Iris pigment epithelial cell (primary cell): ENCODE measurements at places on chromosomes 13 and 19.
A peak's percentile ranks its signal among the peaks of the same experiment; 100 is the strongest.

GRCh38 chr19:44939668-44940067, 2.4 kb upstream of the APOC4 start:
- peak; percentile 28 for DNase-seq

DNA sequence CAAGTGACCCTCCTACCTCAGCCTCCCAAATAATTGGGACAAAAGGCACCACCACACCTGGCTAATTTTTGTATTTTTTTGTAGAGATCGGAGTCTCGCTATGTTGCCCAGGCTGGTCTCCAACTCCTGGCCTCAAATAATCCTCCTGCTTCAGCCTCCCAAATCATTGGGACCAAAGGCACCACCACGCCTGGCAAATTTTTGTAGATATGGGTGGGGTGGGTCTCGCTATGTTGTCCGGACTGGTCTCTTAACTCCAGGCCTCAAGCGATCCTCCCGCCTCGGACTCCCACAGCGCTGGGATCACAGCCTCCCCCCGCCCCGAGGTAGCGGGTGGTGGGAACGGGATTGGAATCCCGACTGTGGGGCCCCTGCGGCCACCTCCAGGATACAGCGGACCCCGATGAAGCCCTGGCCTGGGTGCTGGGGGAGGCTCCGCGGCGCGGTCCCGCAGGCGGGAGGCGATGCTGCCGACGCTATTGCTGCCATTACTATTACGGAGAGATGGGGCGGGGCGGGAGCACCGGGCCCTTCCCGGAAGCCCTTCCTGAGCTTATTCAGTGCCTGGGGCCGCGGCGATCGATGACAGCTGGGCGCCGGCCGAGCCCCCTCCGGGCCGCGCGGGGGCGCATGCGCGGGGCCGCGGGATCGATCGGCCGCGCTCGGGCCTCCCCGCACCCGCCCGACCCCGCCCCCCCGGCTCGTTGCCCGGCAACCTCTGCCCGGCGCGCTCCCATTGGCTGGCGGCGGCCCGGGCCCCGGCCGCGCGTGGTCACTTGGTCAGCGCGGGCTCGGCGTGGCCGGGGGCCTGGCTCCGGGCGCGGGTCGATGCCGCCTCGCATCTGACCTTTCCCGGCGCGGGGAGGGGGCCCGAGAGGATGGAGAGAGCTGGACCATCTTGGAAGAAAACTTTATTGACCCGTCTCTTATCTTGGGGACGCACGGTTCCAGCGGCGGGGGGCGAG, 27.9 kb upstream of the ONECUT3 start:
- DNase-seq = peak; percentile 35

GRCh38 chr19:37227996-37228395, 10.0 kb downstream of the ZNF383 start:
- DNase-seq = no peak

- DNase-seq = no peak
Observed at GRCh38 chr19:55601084-55601483, 996 bp downstream of the ZNF524 start.

GRCh38 chr13:50437252-50437651, 406.2 kb downstream of the DLEU7 start:
- DNase-seq = no peak

DNA sequence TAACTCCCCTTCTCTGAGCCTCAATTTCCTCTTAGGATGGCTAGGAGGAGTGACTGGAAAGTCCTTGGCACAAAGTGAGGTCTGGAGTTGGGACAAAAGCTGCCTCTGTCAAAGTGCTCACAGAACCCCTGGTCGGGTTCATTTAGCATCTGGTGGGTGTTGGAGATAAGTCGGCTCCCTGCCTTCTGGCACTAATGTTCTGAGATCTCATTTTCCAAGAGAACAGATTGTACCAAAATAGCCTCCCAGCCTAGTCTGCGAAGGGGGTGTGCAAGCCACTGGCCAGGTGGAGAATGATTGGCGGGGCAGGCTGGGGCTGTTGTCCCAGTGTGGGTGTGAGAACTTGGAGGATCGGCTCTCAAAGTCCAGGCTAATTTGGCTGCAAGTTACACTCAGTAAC, 20.7 kb upstream of the NWD1 start:
- no peak for DNase-seq

DNA sequence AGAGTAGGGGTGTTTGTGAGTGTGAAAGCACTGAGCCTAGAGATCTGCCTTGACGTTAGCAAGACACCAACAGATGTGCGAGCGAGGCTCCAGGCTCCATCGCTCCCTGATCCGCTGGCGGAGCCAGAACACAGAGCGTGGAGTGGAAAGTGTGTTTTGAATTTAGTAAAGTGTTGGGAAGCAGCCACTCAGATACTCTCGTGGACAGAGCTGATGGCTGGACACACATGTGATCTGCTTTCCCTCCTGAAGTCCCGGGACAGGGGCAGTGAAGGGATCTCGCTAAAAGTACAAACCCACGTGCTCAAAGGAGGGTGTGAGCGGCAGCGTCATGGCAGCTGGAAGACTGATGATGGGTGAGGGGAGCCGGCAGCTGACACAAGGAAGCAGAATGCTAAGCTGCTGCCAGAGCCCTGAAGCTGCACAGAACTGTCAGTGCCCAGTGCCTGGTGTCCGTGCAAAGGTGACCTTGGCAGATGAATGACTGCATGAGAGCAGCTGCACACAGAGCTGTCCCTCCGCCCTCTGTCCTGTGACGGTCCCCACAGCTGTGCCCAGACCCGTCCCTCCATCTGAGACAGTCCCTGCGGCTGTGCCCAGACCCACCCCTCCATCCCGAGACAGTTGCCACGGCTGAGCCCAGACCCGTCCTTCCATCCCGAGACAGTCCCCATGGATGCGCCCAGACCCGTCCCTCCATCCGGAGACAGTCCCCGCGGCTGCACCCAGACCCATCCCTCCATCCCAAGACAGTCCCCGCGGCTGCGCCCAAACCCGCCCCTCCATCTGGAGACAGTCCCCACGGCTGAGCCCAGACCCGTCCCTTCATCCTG, 29.6 kb upstream of the TMEM255B start:
- no peak for DNase-seq

DNA sequence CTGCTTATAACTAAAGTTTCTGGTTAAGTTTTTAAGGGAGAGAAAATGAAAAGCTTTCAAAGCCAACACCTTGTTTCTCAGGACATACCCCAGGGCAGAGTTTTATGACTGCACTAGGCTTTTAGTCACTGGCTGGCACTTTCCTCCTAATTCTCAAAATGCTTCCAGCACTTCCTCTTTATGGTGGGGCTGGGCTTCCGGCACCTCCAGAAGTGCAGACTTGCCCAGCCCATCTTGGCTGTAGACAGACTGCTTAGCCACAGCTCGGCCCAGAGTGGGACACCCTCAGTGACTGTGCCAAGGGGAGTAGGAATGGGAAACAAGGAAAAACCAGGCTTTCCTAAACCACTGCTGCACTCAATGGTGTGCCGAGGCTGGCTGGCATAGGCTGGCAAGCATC, 23.2 kb upstream of the GTF3A start:
- DNase-seq = no peak

DNA sequence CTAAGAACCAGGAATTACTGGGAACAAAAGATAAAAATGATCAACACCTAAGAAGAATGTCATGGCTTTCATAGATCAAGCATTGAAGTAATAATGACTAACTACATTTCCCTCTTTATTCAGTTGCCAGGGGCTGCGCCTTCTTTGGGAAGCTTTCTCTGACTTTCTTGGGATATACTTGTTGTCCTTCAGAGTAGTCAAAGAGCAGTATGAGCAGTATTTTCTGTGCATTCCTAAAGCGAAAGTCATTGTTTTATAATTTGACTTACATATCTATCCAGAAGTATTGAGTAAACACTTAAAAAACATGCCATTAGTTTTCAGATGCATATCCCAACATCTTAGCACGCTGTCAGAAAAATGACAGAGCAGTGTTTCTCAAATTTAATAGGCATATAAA, 2412.4 kb downstream of the PCDH9 start:
- DNase-seq = peak; percentile 54

DNA sequence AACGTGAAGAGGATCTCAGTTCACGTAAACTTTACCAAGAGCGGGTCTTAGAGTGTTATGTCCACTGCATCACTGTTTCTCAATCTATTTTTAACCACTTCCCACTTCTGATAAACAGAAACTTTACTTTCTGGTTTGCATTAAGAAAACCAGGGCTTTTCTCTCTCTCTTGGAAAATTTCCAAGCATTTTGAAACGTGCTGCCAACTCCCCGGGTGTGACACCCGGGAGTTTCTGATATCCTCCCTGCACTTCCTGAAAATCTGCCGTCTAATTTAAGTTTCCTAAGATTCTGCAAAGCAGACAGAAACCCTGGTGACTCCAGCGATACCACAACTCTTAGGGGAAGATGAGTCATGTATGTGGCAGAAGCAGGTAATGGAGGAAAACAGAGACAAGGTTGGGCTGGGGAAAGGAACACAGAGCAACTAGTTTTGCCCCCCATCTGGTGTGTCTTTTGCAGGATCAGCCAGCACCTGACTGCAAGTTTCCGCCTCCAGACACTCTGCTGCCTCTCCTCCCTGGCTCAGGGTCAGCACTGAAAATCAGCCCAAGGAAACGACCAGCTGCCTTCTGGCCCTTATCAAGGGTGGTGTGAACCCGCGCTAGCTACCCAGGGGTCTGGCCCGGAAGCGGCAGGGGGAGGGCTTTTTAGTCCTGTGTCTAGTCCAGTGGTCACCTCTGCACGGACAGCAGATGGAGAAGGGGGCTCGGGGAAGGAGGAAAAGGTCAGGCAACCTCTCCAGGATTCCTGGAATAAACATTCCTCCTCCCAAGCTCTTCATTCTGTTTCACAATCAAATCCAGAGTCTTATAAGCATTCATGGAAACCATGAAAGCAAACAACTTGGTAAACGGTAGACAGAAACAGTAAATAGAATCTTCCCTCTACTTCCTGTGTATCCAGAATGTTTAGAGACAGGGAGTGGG, 11.3 kb upstream of the FFAR2 start:
- DNase-seq = peak; percentile 35

DNA sequence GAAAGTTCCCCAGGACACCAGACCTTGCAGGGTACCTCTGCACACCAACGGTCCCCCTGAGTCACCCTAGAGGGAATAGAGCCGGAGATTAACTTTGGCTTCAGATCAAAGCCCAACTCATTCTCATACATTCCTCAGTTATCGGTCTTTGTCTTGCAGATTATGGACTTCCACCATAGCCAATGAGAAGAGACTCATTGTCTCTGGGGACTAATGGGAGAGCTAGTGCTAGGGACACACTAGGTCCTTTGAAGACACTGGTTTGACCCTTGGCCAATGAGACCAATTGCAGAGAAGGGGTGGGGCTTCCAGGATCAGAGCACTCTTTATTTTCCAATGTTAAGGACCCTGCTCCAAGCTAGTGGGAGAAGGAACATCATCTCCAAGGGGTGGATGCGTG, 6.1 kb downstream of the KLK7 start:
- DNase-seq = no peak

GRCh38 chr13:46586751-46587514, 34.0 kb downstream of the LRCH1 start:
- DNase-seq = peak; percentile 59

- DNase-seq = no peak
Observed at GRCh38 chr19:11232555-11232954, 6.9 kb upstream of the ANGPTL8 start.

DNA sequence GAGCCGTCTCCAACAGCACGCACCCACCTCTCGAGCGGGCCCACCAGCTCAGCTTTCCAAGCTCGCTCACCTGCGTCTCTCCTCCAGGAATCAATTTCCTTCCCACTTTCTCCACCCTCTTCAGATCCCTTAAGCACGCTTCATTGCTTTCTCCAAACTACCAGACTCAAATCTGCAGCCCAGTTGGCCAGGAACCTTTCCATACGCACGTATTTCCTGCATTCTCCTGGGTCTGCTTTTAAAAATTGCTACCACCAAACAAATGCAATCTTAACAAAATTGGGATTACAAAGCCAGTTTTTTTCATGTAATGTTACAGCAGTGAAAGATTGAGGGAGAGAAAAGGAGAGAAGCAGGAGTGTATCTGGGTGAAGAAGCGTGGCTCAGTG, 1.5 kb downstream of the ENOX1 start:
- no peak for DNase-seq

GRCh38 chr13:94712287-94712811, at the start of gene SOX21:
TSS of gene SOX21 (minus strand) at chr13:94712545. CDS start at chr13:94712049, 496 bp downstream.
- DNase-seq = no peak

- DNase-seq = peak; percentile 47
Observed at GRCh38 chr19:40284501-40285352, at the start of gene AKT2. TSS of gene AKT2 (minus strand) at chr19:40285345. CDS start at chr19:40265267, 20,078 bp downstream.

DNA sequence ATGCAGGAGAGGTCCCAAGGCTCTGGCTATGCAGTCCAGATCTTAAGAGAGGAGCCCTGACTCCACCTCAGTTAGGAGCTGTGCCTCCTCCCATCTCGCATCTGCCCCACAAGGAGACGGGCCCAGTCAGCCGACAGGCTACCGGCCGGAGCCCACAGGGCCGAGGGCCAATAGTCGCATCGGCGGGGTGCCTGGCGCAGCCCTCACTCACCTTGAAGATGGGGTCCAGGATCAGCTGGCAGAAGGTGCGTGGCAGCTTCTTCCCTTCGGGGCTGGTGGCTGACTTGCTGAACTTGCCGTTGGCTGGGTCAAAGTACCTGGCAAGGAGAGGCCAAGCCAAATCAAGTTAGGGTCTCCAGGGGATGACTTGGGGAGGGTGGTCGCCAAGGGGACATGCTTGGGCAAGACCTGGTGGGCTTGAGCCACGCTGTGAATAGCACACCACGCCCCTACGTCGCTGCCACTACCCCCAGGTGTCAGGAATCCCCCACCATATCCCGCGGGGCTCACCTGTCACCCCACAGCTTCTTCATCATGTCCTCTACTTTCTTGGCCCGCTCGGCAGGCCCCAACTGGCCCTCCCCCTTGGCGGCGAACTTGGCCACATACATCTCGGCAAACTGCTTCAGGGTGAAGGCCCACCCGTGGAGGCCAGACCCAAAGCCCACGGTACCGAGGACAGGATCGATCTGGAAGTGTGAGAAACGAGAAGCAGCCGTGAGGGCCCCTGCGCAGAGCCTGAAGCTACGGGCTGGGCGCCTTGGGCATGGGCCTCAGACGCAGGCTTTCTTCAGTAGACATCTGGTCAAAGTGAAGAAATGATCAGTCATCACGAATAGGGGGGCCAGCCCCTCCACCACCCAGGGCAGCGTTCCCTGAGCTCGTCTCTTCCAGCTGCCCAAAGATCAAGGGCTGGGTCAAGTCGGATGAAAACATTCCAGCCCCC, 3.3 kb downstream of the EEF2 start:
- no peak for DNase-seq

DNA sequence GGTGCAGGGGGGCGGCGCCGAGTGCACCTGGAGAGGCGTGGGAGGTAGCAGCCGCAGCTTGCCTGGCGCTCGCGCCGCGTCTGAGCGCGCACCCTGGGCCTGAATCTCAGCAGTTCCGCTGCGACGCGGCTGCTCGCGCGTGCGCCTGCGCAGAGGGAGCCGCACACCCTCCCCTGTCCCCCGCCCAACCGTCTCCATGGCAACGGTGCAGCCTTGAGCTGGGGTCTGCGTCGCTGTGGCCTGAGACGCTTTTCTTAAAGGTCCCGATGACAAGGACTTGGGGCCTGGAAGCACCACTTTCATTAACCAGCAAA, at the start of gene PNMA8B:
PNMA8B (minus strand) TSS at position 82 of the 314 bp plus-strand sequence. CDS start 402 bp downstream, outside the sequence.
- peak; percentile 65 for DNase-seq

GRCh38 chr13:27928805-27929753, 9.3 kb downstream of the PDX1 start:
- no peak for DNase-seq
